ENCODE measurements at places on chromosomes 1 and 21.
A peak's percentile ranks its signal among the peaks of the same experiment; 100 is the strongest.

GRCh38 chr21:36725793-36726386 is 27.0 kb downstream of the SIM2 start:
- DNase-seq, result no peak

DNA sequence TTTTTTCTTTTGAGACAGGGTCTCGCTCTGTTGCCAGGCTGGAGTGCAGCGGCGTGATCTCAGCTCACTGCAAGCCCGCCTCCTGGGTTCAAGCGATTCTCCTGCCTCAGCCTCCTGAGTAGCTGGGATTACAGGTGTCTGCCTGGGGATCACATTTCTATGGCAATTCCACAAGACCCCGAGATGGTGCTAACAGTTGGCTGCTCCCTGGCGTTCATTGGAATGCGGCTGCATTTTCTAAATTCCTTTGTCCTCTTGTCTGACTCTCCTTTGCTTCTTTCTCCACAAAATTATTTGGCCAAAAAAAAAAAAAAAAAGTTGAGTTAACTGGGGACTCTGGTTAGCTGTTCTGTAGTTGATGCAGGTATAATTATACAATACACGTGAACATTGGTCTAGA is 176.4 kb downstream of the ETS2 start:
- no peak for DNase-seq

DNA sequence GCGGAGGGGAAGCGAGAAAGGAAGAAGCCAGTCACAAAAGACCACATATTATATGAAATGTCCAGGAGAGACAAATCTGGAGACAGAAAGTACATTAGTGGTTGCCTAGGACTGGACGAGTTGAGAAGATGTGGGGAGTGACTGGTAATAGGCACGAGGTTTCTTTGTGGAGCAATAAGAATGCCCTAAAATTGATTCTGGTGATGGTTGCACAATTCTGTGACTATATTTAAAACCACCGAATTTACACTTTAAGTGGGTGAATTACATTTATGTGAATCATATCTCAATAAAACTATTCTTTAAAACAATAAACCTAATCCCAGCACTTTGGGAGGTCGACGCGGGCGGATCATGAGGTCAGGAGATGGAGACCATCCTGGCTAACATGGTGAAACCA is 63.1 kb downstream of the ZNF281 start:
- DNase-seq, result no peak

- no peak for DNase-seq
Measured at GRCh38 chr1:244952280-244952933, 88.1 kb upstream of the HNRNPU start.

DNA sequence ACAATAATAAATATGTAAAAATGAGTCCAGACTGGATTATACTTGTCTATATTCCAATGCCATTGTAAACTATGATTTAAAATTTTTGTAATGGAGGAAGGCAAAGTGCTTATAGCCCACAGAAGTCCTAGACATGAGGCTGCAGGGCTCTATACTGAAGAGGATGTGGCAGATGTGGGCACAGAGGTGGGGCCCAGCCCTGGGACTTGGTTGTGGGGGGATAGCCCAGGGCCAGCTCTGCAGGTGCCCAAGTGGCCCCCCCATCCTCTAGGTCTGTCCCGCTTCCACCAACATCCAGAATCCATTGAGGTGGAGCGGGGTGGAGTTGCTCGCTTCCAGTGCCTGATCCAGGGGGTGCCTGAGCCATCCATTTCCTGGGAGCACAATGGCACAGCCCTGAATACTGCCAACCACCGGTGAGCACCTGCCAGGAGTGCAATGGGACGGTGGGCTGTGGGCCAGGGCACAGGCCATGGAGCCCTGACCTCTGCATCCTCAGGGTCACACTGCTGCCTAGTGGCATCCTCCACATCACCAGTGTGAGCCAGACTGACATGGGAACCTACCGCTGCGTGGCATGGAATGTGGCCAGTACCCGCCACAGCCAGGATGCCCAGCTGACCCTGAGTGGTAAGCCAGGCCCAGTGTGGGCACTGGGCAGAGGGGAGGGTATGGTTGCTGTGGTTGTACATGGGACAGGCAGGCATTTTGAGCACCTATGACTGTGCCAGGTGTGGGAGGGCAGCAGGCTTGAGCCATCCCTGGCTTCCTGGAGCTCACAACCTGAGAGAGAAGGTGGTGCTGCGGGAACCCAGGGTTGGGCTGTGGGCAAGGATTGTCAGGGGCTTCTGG is 21.0 kb downstream of the SLC27A3 start:
- no peak for DNase-seq

- peak; percentile 14 for DNase-seq
Measured at GRCh38 chr1:33094971-33095604, 14.1 kb downstream of the AZIN2 start.

DNA sequence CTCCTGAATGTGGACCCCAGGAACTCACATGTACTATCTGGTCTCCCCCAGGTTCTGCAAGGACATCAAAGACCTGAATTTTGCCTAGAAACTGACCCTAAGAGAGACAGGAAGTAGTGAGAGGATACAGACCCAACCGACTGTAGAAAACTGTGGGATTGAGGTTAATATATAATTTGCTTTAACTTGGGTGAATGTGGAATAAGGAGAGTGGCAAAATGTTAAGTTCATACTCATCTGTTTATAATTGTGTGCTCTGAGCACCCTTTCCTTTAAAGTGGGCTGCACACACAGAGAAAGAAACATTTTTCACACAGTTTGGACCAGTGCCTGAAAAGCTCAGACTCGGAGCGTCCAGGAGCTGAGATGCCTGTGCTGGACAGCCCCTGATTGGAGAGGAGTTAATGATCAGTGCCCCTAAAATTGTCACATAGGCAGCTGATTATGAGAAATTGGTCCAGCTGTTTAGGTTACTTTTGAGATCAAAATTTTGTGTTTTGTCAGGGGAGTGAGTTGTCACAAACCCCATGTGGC is 37.2 kb downstream of the ROR1 start:
- DNase-seq, result no peak

- no peak for DNase-seq
Measured at GRCh38 chr1:89767618-89768017, 53.2 kb upstream of the LRRC8D start.

- DNase-seq, result no peak
Measured at GRCh38 chr1:213622365-213623063, 365.3 kb upstream of the PROX1 start.

- DNase-seq, result no peak
Measured at GRCh38 chr1:234659538-234659937, 49.6 kb upstream of the IRF2BP2 start.

GRCh38 chr1:47684518-47684917 is 246.7 kb downstream of the FOXD2 start:
- DNase-seq, result no peak

GRCh38 chr21:9738527-9738926 is 782.9 kb upstream of the TPTE start:
- no peak for DNase-seq

DNA sequence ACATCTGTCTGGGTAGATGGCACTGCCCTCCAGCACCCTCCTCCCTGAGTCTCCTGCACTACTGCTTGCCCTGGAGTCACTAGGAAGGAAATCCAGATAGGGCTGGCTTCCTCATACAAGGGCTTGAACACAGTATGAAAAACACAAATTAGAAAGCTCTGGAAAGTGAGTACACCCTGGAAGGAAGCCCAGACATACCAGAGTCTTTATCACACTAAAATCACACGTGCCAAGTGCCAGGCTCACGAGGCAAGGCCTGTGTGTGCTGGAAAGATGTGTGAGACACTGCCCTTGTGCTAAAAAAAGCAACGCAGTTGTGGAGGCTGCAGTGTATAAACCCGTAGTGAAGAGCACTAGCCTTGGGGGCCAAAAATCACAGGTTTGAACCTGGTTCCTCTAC is 28.3 kb upstream of the S100A7 start:
- DNase-seq, result no peak

DNA sequence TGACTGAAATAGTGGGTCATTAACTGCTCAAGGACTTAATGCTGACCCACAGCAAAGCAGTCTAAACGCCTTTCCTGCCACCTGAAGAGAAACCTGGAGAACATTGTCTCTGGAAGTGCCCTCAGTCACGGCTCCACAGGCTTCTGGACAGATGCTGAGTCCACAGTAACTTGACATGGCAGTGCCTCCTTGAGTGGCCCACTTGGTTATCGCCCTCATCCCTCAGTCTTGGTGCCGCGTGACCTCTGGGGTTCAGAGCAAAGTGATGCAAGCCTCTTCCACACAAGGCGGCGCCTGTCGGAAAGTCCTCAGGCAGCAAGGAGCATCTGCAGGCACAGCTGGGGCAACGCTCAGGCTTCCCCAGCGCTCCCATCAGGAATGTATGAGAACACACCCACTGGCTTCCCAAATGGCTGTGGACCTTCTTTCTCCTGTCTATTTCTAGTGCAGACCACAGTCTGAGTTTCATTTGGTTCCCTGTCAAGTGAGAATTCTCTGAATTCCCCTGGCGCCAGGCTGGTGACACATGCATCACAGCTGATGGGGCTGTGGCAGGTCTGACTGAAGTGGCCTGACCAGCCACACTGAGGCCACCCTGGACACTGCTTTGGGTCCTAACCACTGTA is 13.0 kb upstream of the ANGPTL7 start:
- DNase-seq, result no peak

DNA sequence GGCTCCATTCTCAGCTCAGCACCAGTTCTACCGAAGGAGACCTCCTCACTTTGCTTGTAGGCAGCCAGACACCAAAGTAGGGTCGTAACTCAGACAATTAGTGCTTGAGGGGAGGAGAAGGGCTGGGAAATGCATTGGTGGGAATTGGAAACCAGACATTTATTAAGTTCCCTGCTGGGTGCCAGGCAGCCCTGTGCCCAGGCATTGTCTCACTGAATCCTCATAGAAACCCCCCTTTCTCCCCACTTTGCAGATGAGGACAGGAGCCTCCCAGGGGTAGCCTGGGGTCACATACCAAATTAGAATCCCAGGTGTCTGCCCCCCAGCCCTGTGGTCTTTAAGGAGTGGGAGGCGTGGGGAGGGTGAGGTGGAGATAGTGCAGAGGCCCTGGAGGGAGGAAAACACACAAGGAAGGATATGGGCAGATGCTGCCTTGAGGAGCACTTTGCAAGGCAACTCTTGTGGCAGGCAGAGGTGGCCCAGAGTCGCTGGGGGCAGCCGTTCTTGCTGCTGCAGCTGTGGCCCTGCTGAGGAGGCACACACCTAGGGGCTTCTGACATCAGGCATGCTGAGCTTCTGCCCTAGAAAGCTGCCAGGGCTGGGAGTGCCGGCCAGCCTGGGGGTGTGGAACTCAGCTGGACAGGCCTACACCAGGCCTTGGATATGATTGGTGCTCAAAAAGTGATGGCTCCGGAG is 29.4 kb downstream of the CDK18 start:
- no peak for DNase-seq

GRCh38 chr21:23026878-23027277 is 2028.7 kb downstream of the NCAM2 start:
- DNase-seq, result peak; percentile 79

DNA sequence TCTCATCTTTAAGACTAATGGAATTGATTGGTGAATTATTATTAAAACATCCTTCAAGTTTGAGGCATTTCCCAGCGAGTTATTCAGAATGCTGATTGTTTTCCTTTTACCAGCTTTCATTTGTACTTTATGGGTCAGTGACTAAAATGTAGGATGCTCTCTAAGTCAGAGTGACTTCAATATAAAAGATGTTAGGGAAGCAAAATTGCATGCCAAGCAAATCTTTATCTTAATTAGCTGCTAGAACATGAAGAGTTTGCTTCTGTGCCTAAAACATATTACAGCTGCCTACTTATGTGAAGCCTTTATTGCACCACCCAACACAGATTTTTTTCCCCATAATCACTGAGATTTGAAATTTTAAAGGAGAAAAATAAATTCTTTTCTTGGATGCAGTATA is 79.8 kb upstream of the CYYR1 start:
- no peak for DNase-seq

GRCh38 chr1:51622455-51622913 is 5.6 kb downstream of the OSBPL9 start:
- peak; percentile 17 for DNase-seq

GRCh38 chr1:87951852-87952251 is 623.2 kb downstream of the LMO4 start:
- DNase-seq, result no peak

DNA sequence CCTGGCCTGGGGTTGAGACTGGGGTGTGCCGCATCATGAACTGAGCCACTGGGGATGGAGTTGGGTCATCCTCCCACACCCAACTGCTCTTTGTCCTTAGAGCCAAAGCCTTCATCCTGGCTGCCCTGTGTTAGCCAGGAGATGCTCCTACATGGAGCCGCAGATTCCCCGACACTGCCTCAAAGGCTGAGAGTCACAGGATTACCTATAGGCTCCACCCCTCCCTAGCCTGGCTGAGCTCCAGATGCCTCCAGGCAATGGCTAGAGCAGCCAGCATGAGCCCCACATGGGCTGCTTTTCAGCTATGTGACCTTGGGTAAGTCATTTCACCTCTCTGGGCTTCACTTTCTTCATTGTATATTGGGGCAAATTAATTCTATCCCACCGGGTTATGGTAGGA is 119.9 kb upstream of the POU3F1 start:
- no peak for DNase-seq

GRCh38 chr1:54851406-54851805 is 35.6 kb downstream of the DHCR24 start:
- DNase-seq, result no peak

- DNase-seq, result no peak
Measured at GRCh38 chr1:5585256-5585655, 407.0 kb downstream of the NPHP4 start.

- DNase-seq, result no peak
Measured at GRCh38 chr1:234361102-234361603, 12.1 kb upstream of the COA6 start.

DNA sequence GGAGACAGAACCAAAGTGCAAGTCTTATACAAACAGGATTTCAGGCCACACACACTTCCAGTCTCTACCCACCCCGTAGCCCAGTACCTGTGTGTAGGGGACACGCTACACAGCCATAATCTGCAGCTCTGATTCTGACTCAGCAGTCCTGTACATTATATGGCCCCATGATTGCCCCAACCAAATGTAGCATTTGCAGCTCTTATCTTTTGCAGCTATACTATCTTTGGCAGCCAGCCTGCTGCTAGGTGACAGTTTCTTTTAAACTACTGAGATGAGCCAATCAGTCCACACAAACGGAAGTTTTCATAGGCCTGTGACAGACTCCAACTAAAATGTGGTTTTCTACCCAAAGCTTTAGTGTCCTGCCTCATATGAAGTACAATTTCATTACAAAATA is 259.6 kb upstream of the ST6GALNAC5 start:
- no peak for DNase-seq

DNA sequence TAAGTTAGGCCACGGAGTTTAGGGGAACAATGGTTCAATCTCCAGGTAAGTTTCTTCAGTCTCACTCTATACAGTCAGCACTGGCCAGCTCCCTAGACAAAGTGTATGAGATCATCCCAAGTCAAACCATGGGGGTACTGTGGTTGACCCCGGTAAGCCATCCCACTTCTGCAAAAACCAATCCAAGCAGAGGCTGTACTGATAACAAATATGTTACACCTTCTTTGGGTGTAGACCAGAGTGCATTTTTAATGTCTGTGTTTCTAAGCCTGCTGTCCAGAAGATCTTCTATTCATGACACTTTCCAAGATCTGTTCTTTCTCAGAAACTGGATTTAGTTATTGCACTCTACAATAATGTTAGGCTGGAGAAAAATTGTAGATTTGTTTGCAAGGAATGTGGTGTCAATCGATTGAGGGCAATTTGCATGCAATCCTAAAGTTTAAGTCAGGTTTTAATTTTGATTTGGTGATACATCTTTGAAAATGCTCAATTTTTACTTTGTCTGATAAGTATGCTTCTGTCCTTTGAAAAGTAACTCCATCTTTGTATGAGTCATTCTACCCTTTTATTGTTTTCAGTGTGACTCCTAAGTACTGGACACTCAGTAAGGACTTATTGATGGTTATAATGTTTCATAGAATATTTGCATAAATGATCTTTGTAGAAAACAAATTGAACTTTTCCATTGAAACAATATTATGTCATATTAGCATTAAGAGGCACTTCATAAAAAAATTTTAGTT is 152.4 kb downstream of the HLX start:
- DNase-seq, result no peak
